ENCODE measurements at places on chromosomes 1 and 21. TPM values are rescaled to one million over a fixed set of nuclear protein-coding genes. Genes with fewer than 3 reads are reported as not detected.

TAS1R3 gene
- total RNA-seq = 1.2 TPM

TRIM45 gene
- total RNA-seq = 7.0 TPM

C1orf87 gene
- total RNA-seq = 0.23 TPM

NMNAT1 gene
- 15.9 TPM for total RNA-seq

CD1E gene
- total RNA-seq = not detected

LHX4 gene
- 1.5 TPM for total RNA-seq
